Stimulated activated naive CD4-positive, alpha-beta T cell treated with Interleukin-2 at 50 U/mL for 16 hours (primary cell): ENCODE measurements at places on chromosomes 7 and 10.

DNA sequence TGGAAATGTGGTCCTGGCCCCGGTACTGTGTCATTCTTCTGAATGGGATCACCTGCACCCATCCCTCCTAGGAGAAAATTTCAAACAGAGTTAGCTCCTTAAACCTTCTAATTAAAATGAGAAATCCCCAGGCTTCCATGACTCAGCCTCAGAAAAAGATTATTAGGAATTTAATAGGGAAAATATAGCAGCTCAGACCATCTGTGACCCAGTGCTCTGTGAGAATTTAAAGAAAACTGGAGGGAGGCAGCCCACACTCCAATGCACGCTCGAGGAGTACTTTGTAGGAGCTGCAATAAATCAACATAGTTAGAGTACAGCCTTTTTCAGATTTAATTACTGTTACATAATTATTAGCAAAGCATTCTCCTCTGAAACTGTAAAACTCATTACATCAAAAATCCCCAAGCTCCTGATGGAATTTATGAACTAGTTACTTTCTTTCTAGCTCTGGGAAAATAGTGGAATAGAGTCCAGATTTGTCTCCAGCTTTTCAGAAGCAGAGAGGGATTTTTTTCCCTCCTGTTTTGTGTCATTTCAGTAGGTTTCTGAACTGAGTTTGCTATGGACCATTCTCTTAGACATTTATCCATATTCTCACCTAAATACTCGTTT, 30.1 kb downstream of the NEUROD6 start:
- no peak for DNase-seq

DNA sequence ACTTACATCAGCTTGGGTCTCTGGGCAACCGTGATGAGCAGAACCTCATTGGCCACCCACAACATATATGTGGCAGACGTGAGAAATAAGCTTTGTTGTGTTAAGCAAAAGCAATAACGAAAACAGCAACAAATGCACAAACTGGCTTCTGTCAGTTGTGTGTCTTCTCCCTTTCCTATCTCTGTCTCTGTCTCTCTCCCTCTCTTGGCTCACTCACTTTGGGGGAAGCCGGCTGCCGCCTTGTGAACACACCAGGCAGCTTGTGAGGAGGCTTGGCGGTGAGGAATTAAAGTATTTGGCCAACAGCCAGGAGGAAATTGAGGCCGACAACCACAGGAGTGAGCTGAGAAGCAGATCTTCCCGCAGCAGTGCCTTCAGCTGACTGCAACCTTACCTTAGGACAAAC, 21.9 kb upstream of the CDCA7L start:
- no peak for DNase-seq

DNA sequence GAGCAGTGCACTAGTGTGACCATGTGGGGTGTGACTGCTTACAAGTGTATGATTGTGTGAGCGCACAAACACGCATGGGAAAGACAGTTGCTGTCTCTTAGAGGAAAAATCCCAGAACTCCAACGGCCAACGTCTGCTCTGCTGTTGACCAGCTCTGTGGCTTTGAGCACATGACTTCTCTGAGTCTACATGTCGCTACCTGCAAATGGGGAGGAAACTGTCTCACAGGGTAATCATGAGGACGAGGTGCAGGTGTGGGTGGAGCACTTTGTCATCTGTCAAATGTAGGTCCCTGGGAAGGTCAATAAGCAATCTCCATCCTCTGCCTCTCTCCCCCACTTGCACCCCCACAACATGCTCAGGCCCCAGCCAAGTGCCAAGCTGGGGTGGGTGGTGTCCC, 31.2 kb upstream of the TLX1 start:
- DNase-seq = no peak

DNA sequence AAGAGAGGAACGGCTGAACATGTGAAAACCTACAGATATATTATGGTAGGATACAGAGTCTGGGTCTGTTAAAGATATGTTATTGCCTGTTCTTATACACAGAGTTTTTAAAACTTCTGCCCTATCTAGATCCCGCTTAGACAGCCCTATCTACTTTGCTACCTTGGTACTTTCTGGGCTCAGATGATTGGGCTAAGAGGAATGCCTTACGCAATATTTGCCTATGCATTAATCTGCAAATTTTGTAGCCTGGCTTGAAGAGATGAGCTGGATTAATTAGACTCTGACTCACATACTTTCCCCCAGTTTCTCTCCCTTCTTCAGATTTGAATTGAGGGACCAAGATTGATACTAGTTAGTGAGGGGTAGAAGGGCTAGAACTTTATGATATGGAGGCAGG, 33.6 kb upstream of the A1CF start:
- no peak for DNase-seq

DNA sequence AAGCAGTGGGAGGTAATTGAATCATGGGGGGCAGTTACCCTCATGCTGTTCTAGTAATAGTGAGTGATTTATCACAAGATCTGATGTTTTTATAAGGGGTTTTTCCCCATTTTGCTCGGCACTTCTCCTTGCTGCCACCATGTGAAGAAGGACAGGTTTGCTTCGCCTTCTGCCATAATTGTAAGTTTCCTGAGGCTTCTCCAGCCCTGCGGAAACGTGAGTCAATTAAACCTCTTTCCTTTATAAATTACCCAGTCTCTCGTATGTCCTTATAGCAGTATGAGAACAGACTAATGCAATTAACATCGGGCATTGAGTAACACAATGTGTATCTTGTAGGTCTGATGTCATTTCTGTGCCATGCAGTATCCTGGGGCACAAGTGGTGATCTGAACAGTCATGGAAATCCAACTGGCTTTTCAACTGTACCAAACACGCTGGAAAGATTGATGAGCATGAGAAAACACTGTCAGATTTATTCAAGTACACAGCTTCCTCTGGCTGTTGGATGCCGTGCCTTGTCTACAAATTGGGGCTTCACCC, 208.6 kb upstream of the KIAA1217 start:
- DNase-seq = no peak

GRCh38 chr10:126012485-126012884, 116.1 kb downstream of the FANK1 start:
- no peak for DNase-seq
